ENCODE measurements at places on chromosomes 5 and 9.
A peak's percentile ranks its signal among the peaks of the same experiment; 100 is the strongest.

GRCh38 chr9:135342206-135343130 is 137.1 kb upstream of the PPP1R26 start:
- DNase-seq: no peak

- no peak for DNase-seq
These were observed 58.7 kb upstream of the CTSL start for GRCh38 chr9:87667164-87667738.

DNA sequence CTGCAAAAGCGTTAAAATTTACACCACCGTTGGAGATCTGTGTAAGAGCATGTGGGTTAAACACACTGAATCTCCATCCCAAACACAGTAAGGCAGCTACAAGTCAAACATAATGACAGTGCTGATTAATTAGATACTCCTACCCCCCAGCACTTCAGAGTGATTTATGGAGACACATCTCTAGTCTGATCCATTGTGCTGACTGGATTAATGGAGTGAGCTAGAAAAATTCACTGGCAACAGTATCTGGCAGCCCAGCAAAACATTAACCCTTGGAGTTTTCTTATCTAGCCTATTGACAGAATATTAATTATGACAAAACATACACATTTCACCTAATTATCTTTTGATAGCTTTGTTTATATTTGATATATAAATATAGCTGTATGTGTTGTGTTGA is 188.6 kb upstream of the ISL1 start:
- no peak for DNase-seq

DNA sequence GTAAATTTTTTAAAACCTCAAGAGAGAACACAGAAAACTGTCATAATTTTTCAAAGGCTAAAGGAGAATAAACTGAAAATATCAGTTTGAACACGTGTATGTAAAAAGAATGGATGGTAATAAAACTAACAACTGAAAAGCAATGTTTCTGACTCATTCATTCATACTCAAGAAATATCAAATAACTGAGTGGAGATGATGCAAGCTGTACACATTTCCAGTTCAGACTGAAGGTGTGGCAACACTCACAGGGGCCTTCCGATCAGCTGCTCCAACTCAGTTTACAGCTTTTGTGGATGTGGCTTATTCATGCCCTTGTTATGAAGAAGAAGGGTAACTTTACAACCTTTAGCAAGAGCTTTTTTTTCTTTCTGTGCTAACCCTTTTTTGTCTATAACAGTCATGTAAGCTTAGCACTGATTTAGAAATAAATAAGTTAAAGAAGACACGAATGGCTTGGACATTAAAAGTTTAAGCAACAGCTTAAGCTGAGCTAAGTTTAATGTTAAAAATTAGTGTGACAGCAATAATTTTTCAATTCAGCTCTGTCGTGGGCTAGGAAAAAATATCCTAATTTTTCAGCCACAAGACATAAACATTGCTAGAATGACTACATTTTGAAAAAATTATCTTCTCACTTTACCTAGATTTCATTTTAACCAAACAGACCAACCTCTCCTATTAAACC is 453.5 kb downstream of the RAB3C start:
- no peak for DNase-seq

DNA sequence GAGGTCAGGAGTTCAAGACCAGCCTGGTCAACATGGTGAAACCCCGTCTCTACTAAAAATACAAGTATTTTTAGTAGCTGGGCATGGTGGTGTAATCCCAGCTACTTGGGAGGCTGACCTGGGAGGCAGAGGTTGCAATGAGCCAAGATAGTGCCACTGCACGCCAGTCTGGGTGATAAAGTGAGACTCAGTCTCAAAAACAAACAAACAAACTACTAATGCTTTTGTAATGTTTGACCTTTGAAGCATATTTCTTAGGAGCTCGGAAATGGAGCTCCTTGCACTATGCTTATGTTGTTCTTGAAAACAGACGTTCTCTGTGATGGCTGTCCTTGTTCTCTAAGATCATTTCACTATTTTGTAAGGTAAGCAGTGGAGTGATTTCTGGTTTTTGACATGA is 6.0 kb downstream of the F2RL2 start:
- DNase-seq: no peak

GRCh38 chr5:33363537-33363936 is 77.2 kb upstream of the TARS1 start:
- no peak for DNase-seq

DNA sequence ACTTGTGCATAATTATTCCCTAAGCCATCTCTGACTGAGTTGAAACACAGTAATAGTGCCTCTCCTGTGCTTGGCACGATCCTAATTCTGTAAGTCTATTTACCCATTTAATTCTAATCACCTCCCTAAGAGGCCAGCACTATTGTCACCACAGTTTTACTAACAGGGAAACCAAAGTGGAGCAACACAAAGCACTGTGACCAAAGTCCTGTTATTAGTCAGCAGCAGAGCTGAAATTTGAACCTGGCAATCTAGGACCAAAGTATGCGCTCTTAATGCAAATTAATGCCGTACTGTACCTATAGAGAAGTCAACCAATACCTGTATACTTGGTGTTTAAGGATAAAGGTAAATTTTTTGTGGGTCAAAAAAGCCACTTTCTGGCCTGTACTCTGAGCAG is 77.1 kb upstream of the CNTLN start:
- no peak for DNase-seq

DNA sequence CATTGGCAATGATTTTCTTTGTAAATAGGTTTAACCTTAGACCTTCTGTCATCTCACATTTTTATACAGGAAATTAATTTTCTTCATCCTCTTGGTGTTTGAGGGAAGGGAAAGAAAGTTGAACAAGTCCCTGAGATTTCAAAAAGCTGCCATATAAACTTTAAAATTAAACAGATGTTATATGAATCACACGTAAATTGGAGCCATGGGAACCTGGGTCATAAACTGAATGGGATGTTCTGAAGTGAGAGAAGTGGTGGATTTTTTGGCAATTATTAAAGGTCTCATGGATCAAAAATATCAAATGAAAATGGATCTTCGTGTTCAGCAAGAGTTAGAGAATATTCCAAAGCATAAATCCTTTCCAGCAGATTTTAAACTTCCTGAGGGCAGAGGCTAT is 242.2 kb downstream of the DMRT2 start:
- no peak for DNase-seq

GRCh38 chr5:60958712-60959111 is 13.7 kb downstream of the NDUFAF2 start:
- DNase-seq: no peak

GRCh38 chr9:107975426-107976010 is 485.9 kb upstream of the KLF4 start:
- peak; percentile 18 for DNase-seq

DNA sequence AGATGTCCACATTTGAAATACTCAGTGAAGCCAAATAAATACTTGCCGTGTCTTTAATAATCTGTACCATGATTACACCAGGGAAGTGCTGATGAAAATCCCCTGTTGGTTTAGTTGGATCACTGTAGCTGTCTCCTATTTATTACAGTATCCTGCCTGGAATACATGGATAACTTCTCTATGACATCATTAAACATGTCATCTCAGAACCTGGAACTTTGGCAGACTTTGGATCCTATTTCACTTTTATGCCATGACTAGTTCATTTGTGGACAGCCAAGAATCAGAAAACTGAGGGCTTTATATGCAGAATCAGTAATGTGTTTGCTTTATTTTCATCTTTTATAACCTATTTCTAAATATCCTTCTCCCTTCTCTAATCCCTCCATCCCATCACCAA is at the start of gene TXNDC8:
Gene TXNDC8 (minus strand): TSS at position 137 of the 400 bp plus-strand sequence.
- peak; percentile 41 for DNase-seq

GRCh38 chr5:94086194-94086593 is 344.8 kb upstream of the POU5F2 start:
- DNase-seq: no peak

GRCh38 chr5:20029266-20029665 is 41.3 kb upstream of the CDH18 start:
- no peak for DNase-seq

- DNase-seq: no peak
These were observed 110.5 kb downstream of the JMY start for GRCh38 chr5:79346420-79346824.

- no peak for DNase-seq
These were observed 37.7 kb upstream of the CSNK1G3 start for GRCh38 chr5:123474228-123474627.

DNA sequence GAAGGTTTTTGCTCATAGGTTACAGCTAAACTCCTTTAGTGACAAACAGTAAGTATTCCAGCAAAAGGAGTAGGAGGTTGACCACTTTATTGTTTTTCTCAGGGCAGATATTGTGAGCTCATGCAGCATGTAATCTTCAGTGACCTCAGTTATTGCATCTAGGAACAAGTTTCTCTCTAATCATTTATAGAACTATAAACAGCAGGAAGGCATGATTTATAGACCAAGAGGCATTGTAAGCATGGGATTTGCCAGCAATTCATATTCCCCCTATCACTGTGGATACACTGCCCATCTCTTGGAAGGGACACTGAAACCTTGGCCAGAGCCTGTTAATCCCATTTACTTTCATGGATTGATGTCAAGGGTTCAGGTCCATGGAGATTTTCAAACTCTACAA is 15.4 kb upstream of the FAM170A start:
- DNase-seq: no peak

DNA sequence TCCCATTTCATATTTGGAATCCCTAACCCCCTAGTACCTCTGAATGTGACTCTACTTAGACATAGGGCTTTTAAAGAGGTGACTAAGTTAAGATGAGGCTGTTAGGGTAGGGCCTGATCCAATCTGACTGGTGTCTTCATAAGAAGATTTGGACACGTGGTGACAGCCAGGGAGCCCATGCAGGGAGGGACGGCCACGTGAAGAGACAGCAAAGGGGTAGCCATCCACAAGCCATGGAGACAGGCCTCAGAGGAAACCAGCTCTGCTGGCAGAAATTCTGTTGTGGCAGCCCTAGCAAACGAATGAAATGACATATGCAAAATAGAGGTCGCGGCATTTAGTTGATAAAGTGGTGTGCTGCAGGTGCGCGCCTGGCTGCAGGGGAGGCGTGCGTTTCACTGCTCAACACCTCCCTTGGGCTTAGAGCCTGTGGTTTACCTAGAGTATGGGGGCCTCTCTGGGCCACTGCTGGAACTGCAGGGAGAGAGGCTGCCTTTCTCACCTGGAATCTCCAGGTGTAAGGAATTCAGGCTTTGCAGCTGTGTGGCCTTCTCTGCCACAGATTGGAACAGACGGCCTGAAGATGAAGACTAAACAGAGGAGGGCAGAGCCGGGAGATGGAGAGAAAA is 7.1 kb upstream of the AFAP1L1 start:
- DNase-seq: no peak

- peak; percentile 7 for DNase-seq
These were observed 18.8 kb downstream of the ZNF510 start for GRCh38 chr9:96758845-96759673.

DNA sequence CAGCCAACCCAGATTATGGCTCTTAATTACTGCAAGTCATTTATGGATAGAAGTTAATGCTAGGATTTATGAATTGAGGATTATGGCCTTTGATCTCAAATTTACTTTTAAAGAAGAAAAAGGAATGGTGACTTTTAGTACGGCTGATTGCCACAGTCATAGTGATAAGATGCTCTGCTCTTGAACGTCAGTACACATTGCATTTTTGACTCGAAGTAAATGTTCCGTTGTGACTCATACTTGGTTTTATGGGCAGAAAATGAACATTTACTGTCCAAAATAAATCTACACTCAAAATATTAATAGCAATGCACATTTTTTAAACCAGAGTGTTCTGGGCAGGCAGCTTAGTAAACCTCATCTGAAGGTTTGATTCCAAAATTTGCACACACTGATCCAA is 830 bp downstream of the ADAMTSL1 start:
- no peak for DNase-seq

- no peak for DNase-seq
These were observed 5.7 kb upstream of the OLFM1 start for GRCh38 chr9:135081731-135082130.

GRCh38 chr9:107218829-107219485 is 64.1 kb upstream of the RAD23B start:
- no peak for DNase-seq

DNA sequence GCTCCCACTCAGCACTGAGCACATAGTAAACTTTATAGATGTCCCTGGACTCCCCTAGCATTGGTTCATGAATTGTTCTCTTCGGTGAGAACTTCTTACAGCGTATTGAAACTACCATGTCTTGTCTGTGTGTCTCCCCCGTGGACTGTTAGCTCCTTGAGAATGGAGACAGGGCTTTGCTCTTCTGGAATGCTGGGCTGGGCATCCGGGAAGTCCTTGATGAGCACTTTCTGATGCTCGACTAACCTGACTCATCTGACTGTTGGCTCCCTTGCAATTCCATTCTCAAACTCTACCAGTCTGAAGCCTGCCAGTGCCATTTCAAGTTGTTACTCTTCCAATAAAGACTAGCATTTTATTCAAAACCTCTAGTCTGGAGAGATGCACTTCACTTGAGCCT is 15.0 kb upstream of the PFDN1 start:
- DNase-seq: no peak

- no peak for DNase-seq
These were observed 301.1 kb downstream of the PRR16 start for GRCh38 chr5:120765189-120765588.

- no peak for DNase-seq
These were observed 159.4 kb downstream of the CEMIP2 start for GRCh38 chr9:71608825-71609447.

GRCh38 chr5:149203921-149204441 is 62.7 kb downstream of the ABLIM3 start:
- DNase-seq: no peak

DNA sequence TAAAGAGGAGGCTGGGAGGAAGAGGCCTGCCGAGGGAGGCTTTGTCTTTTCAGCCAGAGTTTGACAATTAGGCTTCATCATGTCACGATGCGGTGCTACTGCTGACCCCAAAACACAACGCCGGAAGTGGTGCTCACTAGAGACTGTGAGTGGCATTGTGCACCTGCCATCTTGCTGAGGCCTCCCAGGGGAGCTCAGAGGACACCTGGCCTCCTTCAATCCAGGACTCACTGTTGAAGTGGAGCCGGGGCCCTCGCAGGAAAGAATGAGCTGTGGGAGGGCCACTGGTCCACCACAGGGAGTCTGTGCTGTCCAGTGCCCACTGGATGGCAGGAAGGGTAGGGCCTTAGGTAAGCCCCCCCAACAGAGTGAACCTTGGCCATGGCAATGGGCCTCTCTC is 12.7 kb upstream of the SLC25A48 start:
- DNase-seq: no peak

GRCh38 chr5:146878476-146879172 is at the start of gene PPP2R2B:
Gene PPP2R2B, minus strand, starts transcription at chr5:146878757.
- DNase-seq: peak; percentile 46
